Right renal pelvis (tissue), 4 donors: ENCODE measurements at places on chromosomes 1 and 21.

DNA sequence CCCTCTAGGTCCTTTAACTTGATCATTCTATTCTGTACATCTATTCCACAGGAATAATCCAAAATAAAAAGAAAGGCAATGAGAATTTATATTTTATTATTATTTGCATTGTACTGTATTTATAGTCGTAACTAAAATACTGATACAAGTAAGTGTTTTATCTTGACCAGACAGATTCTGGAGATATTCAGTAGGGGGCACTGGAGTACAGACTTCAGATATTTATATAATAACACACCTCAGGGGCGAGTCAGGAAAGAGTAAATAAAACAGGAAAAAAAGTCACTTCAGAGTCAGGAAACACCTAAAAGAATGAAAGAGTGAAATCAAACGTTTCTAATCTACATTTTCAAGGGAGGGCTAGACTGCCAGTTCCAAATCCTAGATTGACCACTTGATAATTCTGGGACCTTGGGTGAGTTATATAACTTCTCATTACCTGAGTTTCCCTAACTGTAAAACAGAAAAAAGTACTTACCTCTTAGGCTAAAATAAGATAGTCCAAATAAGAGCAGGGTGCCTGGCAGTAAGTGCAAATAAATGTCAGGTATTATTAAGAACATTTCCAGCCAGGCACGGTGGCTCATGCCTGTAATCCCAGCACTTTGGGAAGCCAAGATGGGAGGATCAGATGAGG, 31.1 kb upstream of the MTF1 start:
- peak; percentile 9 for DNase-seq

- no peak for DNase-seq
Observed at GRCh38 chr21:31870472-31871193, 2.2 kb upstream of the HUNK start.

- DNase-seq = no peak
Observed at GRCh38 chr21:16644685-16645084, 868.2 kb upstream of the CXADR start.

DNA sequence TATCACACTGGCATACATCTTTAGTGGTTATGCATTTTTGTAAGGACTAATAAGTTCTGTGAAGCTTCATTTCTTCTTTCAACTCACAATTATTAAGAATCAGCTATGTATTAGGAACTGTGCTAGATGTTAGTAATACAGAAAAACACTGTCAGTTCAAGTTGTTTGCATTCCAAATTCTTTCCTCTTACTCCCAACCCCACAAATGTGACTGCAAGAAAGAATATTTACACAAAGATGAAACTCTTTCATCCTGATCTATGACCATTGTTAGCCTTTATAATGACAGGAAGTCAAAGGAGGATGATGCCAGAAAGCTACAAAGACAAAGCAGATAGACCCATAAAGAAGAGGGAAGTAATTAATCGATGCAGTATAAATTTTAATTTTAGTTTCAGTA, 21.0 kb upstream of the GADD45A start:
- no peak for DNase-seq

DNA sequence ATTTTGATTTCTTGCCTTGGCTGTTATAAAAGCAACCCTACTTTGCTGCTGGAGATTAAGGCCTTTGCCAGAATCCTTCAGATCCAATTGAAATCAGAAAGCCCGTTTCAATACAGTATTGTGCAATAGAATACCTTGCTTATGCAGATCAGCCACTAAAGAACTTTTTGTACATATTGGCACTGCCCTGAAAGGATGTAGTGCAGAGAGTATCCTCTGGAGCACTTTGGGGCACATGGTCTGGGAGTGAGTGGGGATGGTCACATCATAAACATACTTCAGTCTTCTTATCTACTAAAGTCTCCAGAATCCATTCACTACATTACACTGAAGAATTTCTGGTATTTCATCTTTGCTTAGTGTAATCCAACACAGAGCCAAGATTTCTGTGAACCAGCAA, 189.0 kb downstream of the CENPF start:
- DNase-seq = no peak
